ENCODE measurements at places on chromosomes 16 and 17.

- peak; percentile 68 for DNase-seq
Measured at GRCh38 chr16:56600398-56600999, 7.9 kb upstream of the MT2A start.

DNA sequence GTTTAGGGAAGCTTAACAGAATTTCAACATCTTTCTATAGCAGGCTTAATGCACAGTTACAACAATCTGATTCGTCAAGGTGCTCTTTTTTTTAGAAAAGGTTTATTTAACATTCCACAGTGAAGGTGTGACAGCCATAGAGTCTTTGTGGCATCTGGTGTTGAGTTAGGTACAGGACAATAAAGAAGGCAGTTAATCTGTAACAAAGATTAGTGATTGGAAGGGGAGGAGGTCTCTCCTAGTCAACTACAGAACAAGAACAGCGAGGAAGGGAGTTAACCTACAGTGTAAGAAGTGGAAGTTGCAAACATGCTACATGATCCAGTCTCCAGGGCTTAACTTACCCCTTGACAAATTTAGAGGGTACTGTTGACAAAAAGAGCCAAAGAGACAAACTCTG, 3.0 kb upstream of the ZDHHC7 start:
- DNase-seq: no peak

GRCh38 chr16:2465653-2466415, 5.3 kb upstream of the NTN3 start:
- DNase-seq: no peak

DNA sequence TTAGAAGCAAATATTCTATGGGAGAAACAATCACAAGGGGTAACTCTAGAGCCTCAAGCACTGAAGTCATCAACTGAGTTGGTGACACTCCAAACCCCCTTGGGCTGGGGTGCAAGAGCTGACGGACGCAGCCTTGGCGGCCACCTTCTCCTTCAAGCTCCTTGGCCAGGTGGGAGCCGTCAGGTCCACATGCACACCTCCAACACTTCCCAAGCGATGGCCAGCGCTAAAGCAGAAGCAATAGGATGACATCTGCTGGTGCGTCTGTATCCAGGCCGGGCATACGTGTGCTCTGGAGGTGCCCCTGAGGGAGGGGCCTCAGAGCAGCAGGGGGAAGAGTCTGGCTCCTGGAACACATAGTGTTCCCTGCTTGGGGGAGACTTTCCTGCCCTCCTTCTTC, 12.2 kb upstream of the FOXJ1 start:
- no peak for DNase-seq

DNA sequence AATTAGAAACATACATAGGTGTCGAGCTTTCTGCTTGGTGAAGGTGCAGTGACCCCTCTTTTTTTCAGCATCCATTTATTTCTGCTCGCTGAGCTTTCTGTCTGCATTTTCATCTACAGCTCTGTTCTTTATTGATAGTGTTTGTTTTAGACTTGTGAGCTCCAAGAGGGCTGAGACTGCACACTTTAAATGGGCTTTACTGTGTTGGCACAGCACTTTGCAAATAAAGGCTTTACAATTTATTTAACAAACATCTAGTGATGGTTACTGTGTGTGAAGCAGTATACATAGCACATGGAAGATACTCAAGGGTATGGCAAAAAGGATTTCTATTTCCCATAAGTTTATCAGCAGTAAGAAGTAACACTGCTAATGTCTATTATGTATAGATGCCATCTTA, 563.7 kb upstream of the HSBP1 start:
- DNase-seq: no peak

DNA sequence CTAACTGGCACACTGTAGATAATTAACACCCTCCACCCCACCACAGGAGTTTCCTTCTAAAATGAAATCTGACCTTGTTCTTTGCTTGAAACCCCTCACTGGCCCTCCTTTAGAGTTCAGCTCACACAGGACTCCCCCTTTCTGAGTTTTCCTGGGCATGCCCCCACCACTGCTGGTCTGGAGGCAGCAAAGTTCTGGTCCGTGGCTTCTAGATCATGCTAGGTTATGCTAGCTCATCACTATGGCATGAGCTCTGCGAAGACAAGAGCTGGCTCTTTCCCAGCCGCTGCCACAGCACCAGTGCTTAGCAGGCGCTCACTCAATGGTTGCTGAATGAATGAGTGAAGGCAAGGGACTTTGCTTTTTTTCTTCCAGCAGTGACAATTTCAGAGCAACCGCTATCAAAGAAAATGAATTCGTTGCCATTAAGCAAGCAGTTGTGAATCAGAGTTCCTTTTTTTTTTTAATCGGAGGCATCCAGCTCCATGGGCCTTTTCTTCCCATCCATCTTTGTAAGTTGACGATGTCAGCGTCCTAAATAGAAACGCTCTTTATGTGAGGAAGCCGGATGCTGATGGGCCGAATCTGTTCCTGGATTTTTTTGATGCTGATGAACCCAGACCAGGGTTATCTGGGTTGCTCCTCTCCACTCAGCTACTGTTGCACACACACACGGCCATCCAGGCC, 80.8 kb upstream of the NOL11 start:
- no peak for DNase-seq

GRCh38 chr17:73400915-73401545, 89.2 kb upstream of the CDC42EP4 start:
- DNase-seq: no peak

DNA sequence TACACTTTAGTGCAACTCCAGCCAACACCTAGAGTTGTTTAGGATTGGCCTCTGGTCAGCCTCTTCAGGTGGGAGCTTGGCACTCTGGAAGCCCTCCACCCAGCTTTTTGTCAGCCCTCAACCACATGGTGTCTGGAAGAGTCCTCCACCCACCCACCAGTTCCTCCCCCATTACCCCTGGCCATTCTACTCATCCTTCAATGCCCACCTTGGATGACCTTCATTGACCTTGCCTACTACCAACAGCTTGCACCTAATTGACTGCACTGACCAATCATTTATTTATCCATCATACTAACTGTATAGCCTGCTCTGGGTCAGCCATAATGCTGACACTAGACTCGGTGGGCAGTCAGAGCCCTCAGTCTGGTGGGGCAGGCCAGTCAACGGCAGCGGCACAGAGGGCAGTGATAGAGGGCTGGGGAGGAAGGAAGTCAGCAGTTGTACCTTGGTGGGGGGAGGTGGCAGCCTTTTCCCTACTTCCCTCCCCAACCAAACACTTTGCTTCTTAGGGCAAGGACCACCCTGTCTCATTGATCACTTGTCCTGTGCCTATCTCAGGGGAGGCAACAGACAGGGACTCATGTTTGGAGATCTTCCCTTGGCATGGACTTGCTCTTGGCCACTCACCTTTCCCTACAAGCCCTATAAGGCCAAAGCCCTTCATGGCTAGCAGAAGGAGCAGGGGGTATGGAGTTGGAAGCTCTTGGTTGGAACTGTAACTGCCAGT, 29.3 kb downstream of the SLC13A5 start:
- no peak for DNase-seq

DNA sequence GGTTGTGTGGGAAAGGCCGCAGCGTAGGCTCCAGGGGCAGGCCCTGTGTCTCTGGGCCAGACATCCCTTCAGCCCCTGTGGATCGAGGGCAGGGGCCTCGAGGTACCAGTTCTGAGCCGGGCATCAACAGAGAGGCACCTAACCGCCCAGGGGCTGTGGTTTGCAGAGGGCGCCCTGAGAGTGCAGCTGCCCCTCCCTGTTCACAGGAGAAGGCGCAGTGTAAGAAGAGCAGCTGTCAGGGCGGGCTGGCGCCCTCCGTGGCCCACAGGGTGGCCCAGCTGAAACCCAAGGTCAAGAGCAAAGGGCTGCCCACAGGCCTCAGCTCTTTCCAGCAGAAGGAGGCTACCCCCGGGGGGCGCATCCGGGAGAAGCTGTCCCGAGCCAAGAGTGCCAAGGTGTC, 56.5 kb downstream of the ACTG1 start:
- no peak for DNase-seq

DNA sequence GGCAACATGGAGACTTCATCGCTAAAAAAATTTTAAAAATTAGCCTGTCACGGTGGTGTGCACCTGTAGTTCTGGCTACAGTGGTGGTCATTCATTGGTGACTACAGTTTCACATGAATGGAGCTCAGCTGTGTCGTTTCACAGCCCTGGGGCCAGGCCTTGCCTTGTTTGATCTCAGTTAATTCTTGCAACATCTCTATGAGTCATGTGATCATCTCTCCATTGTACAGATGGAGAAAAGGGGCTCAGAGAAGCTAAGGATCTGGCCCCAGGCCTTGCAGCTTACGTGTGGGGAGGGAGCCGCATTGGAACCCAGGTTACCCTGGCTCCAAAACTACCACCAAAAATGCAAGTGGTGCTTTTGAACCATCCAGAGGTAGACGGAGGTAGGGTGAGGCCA, 49.4 kb downstream of the GDE1 start:
- DNase-seq: no peak

DNA sequence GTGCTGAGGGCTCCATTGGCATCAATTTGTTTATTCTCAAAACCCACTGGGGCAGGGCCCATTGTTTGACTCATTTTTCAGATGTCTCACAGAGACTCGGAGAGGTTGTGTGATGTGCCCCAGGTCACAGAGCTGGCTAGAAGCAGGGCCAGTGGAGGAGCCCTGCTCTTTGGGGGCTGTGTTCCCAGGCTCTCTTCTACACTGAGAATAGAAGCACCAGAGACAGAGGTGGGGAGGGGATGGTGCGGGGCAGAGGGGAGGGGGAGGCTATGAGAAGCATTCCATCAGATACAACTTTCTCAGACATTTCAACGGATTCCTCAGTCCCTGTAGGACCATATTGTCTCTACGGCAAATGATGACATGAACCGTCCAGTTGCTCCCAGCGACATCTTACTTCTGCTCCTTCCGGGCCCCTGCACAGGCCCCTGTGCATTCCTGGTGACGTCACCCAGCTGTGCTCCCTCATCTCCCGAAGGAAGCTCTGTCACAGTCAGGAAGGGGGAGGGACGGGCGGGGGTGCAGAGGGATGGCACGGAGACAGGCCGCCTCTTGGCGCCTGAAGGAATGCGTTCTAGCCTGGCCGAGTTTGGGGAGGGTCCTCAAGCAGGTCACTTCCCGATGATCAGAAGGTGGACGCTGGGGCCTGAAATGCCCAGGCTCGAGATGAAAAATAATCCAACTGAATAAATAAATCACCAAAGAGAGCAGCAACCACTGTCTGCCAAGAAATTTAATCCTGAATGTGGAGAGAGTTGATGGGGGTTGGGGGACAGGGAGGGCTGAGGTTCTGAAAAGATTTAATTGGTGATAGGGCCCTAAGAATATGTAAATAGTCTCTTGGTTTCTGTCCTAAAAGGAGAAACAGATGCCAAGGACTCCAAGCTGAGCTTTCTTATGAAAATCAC, 114.1 kb downstream of the NOG start:
- peak; percentile 60 for DNase-seq

- no peak for DNase-seq
Measured at GRCh38 chr16:21986692-21987246, 14.1 kb downstream of the PDZD9 start.

- DNase-seq: no peak
Measured at GRCh38 chr16:74160759-74161158, 135.9 kb upstream of the PSMD7 start.

DNA sequence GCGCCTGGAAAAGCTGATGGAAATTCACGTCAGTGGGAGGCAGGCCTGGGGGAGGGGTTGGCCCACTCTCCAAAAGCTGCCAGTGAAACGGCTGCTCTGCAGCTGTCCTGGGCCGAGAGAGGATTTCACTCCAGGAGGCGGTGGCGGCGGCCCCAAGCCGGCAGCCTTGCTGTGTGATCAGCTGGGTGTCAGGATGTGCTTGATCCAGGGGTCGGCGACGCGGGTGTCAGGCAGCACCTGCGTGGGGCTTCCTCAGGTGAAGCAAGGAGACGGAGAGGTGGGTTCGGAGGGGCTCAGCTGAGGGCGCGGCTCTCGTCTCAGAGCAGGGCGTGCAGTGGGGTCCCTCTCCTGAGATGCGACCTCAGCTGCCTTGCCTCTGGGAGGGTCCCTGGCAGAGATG, 7.0 kb downstream of the CBFA2T3 start:
- no peak for DNase-seq

DNA sequence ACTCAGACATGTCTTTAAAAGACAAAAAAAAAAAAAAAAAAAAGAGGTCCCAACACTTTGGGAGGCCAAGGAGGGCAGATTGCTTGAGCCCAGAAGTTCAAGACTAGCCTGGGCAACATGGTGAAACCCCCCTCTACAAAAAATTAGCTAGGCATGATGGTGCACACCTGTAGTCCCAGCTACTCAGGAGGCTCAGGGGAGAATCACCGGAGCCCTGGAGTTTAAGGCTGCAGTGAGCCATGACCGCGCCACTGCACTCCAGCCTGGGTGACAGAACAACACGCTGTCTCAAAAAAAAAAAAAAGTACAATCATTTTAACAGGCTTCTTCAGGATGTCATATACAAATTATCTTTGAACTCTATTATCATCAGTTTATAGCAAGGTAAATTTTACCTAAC, 22.0 kb downstream of the C16orf87 start:
- no peak for DNase-seq

DNA sequence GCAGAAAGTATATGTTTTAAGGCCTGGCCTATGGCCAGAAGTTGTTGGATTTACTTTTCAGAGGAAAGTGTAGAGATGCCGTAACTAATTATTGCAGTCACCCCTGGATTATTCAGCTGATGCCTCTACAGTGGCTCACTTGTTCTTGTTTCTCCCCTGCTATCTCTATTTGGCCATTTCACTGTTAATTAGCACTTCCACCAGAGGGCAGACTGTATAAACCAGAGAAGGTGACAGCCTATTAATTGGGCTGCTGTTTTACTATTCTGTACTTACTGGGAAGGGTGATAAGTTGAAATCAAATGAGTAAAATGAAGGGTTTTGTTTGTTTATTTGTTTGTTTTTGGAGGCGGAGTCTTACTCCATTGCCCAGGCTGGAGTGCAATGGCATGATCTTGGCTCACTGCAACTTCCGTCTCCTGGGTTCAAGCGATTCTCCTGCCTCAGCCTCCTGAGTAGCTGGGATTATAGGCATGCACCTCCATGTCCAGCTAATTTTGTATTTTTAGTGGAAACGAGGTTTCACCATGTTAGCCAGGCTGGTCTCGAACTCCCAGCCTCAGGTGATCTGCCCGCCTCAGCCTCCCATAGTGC, 66.0 kb downstream of the CDK12 start:
- peak; percentile 3 for DNase-seq

- DNase-seq: no peak
Measured at GRCh38 chr16:7227229-7227721, 105.4 kb upstream of the RBFOX1 start.

DNA sequence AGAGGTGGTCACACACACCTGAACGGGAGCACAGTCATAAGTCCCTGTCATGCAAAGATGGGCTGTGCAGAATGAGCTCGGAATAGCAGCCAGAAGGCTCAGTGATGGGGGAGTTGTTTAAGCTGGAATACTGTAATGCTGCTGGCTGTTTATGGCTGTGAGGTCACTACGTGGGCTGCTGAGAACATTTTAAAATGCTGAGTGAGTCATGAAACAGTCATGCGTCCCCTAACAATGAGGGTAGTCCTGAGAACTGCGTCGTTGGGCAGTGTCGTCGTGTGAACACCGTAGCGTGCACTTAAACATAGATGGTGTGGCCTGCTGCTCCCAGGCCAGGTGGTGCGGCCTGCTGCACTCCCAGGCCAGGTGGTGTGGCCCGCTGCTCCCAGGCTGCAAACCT, 39.7 kb downstream of the TBCD start:
- DNase-seq: peak; percentile 78

- no peak for DNase-seq
Measured at GRCh38 chr17:81859906-81860755, at the start of gene P4HB. Gene P4HB, minus strand, starts transcription at chr17:81860535. Its CDS starts 64 bp downstream, at chr17:81860471.
